NCI-H1436 treated with DMSO at 0.1 percent for 48 hours (cell line): ENCODE measurements at places on chromosomes 1 and 21.

- no peak for DNase-seq
Measured at GRCh38 chr1:166914111-166914510, 38.0 kb upstream of the TADA1 start.

DNA sequence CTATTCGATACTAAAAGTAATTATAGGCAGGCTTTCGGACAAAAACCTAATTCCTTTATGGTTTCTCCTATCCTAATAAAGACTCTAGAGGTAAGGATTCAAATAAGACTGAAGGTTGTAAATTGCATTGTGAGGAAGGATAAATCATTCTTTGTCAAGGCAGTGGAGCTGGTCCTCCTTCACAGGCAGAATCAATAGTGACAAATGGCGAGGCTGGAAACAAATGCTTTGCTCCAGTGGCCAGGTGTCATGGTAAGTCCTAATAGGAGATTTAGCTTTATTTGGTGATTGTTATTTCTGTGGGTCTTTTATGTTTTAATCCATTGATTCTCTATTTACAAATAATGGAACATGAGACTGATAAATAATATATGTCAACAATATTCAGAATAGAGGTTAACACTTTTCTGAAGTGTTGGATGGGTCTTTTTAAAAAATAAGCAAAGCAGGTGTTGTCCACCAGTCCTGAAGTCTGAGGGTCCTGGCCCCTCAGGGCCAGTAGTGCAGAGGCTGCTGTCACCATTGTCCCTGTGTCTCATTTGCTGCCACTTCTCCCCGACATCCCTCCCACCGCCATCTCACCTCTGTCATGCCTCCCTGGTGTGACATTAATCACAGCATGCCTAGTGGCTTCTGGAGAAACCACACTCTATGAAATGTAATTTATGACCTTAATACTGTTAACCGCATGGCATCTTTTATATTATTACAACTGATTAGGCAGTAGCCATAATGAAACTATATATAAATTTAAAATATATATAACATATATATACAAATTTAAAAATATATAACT, 120.9 kb upstream of the MAGI3 start:
- no peak for DNase-seq

DNA sequence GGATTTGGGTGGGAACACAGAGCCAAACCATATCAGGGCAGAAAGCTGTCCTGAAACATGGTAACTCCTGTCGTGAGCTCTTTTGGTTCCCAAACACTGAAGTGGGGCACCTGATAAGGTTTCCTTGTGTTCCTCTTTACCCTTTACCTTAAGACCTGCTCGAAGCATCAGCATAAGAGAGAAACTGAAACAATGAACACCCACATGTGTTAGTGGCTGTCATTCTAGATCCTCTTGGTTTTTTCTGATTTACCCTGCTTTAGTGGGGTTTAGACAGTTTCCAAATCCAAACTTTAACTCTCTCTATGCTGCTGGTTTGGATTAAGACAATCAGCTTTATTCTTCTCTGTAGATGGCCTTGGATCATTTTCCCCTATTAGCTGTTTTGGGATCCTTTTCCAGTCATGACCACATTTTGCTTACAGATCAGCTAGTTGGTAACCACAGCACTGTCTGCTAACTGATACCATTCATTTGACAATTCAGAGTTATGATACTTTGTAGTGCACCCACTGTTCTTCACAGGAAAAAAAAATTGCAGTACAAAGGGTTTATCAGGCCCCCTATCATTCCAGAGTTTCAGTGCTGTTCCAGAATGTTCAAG, 975 bp upstream of the MNDA start:
- no peak for DNase-seq

DNA sequence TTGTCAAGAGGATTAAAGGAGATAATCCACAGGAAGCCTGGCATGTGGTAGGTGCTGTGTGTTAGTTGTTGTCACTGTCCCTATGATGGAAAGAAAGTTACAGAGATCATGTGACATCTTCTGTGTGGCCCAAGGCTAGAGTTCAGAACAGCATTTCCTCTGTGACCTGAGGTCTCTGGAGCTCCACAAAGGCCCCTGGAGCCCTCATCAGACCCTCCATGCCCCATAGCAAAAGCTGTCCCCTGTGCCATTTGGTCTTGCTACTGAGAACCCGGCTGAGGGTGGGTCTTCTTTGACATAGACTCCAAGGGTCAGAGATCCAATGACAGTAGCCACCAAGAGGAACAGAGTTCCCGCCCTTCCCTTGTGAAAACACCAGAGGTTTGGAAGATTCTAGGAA, 8.1 kb downstream of the CELA2B start:
- DNase-seq, result no peak

DNA sequence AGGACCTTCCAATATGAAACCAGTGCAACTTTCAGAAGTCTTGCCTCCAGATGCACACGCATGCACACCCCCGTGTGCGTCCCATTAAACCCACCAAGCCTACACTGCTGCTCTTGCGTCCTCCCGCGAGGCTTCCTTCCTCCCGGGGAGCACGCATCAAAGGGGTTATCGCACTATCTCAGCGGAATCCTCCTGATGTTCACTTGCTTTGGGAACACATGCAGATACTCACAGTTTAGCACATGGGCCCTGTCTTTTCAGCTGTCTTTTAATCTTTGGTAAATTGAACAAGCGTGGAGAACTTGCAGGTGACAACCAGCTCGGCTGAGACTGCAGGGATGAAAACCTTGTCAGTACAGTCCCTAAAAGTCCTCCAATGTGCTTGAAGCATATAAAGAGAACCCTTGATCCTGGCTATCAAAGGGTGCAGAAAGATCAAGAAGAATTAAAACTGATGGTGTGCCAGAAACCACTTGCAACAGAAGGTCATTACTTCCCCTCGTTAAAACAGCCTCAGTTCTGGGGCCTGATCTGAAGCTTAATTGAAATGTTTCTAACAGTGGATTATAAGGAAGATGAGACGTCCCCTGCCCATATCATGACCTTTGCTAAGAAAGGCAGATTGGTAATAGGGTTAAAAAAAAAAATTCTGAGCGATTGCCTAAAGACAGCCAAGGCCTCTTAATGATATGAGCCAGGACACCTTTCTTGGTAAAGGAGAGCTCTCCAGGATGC, 149.4 kb upstream of the LMO4 start:
- no peak for DNase-seq

- DNase-seq, result no peak
Measured at GRCh38 chr1:219113261-219113660, 60.4 kb upstream of the LYPLAL1 start.
